ENCODE measurements at places on chromosomes 6 and 20. TPM values are rescaled to one million over a fixed set of nuclear protein-coding genes. Genes with fewer than 3 reads are reported as not detected.

DNA sequence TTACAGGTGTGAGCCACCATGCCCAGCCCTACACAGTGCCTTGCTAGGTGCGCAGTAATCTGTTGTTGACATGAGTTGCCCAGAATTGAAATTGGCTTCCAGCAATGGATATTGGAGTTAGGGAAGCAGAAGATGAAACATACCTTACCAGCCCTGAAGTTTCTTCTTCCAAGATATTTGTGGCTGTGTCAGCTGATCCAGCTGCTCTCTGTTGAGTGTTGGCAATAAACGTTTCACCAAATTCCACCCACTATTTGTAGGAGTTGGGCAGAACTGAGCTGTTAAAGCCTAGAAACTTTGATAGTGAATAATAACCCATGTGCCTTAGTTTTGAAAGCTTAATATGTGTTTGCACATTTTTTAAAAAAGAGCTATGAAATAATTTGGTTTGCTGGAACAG lies 218.2 kb upstream of the SNX9 start:
- no peak for DNase-seq

GRCh38 chr6:153028286-153028685 lies 25.8 kb upstream of the MTRF1L start:
- no peak for DNase-seq

GRCh38 chr6:154923199-154923869 lies 71.8 kb upstream of the TIAM2 start:
- DNase-seq = no peak

DNA sequence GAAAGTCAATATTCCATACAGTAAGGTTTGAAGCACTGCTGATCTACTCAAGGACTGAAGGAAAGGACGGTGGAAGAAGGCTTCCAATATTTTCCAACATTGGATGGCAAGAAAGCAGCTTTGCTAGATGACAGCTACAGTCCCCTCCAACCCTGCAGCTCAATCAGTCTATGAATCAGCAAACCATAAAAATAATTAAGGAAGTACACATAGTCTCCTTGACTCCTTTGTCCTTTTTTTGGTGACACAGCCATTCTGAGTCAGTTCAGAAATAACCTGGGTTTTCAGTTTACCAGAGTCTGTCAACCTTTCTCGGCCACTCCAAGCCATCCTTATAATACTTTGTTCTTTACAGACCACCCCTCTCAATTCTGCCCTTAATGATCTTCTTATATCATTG lies 232.5 kb downstream of the IBTK start:
- DNase-seq = no peak

GRCh38 chr20:23998392-23998791 lies 9.8 kb upstream of the GGTLC1 start:
- no peak for DNase-seq

DNA sequence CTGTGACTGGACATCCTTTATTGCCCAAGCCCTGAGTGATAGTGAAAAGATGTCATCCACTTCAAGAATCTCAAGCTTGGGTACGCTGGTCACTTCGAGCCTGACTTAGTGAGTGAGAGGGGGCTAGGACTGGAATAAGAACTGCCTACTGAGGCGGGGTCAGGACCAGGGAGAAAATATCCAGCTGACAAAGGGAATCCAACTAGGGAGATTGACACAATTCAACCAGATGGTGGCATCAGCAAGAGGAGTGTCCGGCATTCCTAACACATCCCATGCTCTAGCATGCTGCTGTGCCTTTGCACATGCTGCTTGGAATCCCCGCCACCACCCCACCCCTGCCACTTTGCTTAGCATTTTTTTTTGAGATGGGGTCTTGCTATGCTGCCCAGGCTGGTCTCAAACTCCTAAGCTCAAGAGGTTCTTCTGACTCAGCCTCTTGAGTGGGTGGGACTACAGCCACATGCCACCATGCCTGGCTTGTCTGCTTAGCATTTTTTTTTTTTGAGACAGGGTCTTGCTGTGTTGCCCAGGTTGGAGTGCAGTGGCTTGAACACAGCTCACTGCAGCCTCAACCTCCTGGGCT lies 6.5 kb upstream of the CEP250 start:
- no peak for DNase-seq

DNA sequence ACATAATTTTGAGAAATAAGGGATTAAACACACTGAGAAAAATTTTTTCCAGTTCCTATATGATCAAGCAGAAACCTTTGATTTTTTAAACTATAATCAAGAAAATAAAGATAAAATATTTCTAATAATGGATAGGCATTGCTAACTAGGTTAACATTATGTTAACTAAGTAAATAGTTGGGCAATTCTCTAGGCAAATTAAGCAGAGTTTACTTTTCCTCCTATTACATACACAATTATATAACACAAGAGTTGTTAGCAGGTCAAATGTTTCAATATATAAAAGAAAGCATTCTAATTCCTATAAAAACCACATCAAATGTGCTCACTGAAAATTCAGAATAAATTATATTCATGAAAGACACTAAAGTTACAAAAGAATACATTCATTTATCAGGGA lies 191.7 kb downstream of the GMDS start:
- no peak for DNase-seq

GRCh38 chr20:57079031-57080005 lies 187.1 kb downstream of the BMP7 start:
- DNase-seq = no peak

The ALDH8A1 gene
- total RNA-seq = 0.66 TPM

DNA sequence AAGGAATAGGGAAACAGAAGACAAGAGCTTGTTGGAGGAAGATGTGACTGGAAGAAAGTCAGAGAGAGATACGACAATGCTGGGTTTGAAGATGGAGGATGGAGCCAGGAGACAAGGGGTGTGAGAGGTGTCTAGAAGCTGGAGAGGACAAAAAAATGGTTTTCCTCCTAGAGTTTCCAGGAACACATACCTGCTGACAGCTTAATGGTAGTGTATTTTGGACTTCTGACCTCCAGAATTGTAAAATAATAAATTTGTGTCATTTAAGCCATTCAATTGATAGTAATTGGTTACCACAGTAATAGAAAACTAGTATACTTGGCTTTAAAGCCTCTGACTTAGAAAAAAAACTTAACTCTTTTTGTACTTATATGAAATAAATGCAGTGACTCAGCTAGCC lies 3.6 kb downstream of the AIG1 start:
- no peak for DNase-seq

GRCh38 chr6:142822383-142822782 lies 122.6 kb downstream of the HIVEP2 start:
- DNase-seq = no peak

GRCh38 chr6:37496951-37497885 lies 2.5 kb downstream of the CCDC167 start:
- DNase-seq = no peak

- DNase-seq = no peak
Observed at GRCh38 chr6:139010674-139011073, 17.9 kb upstream of the ABRACL start.

DNA sequence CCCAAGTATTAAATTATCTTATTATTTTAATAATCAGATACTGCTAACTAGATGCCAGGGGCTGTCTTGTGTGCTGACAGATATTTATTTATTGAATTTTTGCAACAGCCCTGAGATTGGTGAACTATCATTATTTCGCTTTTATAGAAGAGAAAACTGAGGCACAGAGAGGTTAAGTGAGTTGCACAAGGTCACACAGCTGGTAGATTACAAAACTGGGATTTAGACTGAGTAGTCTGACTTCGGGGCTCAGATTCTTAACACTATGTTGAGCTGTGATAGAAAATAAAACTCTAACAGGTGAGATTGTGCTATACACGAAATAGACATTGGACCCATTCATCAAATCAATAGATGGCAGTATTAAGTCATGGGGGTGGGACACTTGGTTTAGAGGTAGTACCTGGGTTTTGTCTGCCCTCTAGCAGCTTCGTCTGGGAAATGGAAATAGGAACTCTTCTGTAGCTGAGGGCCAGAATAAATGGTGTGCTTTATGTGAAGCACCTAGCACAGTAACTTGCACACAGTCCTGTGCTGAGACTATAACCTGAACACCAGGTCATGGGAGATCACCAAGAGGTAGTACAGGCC lies 113.4 kb downstream of the B3GAT2 start:
- no peak for DNase-seq

The EFCAB8 gene
- total RNA-seq = 0.18 TPM

The VSX1 gene
- not detected for total RNA-seq

GRCh38 chr6:158031381-158032353 lies 50.0 kb downstream of the SYNJ2 start:
- DNase-seq = no peak

GRCh38 chr20:3326779-3327521 lies 80.5 kb downstream of the DNAAF9 start:
- no peak for DNase-seq

The ANGPT4 gene
- total RNA-seq = not detected

- DNase-seq = no peak
Observed at GRCh38 chr6:829656-830055, 136.7 kb upstream of the EXOC2 start.

GRCh38 chr6:13908955-13909381 lies 15.8 kb upstream of the RNF182 start:
- peak; percentile 27 for DNase-seq

The PBOV1 gene
- total RNA-seq = not detected

DNA sequence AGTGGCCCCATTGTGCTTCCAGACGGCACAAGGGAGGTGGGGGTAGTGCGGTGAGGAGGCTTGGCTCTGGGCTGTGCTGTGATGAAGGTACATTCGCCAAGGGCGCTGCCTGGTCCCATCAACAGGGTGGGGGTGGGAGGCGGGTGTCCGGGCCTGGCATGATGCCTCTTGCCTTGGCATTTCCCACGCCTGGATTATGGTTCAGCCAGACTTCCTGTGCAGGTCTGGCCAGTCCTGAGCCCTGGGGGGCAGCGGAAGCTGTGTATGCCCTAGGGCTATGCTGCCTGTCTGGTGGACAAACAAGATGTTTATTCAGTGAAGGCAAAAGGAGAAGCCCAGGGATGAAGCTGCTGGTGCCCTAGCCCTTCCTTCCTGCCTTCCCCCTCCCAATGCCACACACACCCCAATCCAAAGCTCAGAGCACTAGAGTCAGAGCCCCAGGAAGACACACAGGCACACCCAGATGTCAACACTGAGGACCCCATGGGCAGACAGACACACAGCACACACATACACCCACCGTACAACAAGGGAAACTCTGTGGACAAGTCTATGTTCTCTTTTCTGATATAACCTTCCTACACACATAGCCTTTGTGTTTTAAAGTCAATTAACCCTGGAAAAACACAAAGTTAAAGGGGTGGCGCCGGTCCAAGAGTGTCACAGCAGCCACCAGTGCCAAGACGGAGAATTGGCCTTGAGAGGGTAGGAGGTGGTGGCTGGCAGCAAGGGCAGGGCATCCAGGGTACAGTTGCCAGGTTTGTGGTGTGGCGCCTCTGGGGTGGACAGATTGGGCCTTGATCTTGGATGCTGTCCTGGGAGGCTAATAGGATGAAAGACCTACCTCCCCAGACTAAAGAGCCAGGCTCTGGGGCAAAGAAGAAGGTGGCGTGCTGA lies 54.7 kb upstream of the SAYSD1 start:
- no peak for DNase-seq

DNA sequence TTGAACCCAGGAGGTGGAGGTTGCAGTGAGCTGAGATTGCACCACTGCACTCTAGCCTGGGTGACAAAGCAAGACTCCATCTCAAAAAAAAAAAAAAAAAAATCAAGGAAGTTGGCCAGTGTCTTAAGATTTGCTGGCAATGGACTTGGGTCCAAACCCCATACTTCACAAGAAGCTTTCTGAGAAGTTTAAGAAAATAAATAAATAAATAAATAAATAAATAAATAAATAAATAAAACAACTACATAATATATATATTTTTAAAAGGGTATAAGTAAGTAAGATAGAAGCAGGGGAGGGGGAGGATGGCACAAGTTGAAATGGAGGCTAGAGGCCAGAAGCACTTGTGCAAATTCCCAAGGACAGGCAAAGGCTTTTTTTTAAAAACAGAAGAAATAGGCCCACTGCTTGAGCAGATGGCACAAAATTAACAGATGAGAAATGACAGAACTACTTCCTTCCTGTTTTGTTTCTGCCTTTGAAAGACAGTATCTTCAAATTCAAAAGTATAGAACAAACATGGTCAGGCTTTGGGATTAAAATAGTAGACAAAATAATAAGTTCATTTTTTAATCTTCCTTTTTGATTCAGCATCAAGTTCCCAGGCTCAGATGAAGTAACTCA lies 287.7 kb downstream of the ALDH8A1 start:
- DNase-seq = no peak

GRCh38 chr6:47094241-47094925 lies 52.3 kb upstream of the ADGRF1 start:
- DNase-seq = no peak

GRCh38 chr6:158564243-158565121 lies 4.6 kb downstream of the TMEM181 start:
- no peak for DNase-seq

DNA sequence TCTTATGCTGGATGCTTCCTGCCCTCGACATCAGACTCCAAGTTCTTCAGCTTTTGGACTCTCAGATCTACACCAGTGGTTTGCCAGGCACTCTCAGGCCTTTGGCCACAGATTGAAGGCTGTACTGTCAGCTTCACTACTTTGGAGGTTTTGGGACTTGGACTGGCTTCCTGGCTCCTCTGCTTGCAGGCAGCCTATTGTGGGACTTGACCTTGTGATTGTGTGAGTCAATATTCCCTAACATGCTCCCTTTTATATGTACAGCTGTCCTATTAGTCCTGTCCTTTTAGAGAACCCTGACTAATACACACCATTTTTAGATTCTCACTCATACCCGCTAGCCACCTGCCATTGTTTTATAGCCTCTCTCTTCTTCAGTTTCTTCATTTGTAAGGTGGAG lies 382.1 kb upstream of the TSHZ2 start:
- no peak for DNase-seq

DNA sequence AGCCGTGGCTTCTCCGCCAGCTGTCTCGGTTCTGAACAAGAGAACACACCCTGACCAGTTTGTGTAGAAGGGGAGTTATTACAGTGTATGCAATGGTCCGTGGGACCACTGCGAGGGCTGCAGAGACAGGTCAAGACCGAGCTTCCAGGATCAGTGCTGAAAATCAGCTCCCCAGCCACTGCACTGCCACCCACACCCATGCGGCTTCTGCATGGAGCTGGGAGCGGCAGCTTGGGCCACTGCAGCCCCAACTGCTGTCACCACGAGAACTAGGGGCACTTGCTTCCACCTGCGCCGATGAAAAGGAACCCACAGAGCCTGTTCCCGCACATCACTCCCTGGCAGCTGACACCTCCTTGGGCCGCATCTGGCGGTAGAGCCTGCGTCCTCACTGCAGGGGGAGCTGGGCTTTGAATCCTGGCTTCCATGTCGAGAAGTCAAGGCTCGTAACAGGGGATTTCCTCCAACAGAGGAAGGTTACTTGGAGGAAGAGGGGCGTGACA lies 56.2 kb downstream of the TMEM242 start:
- no peak for DNase-seq

The SNRPB gene
- total RNA-seq = 437 TPM

- DNase-seq = no peak
Observed at GRCh38 chr6:15265787-15266186, 19.9 kb downstream of the JARID2 start.

GRCh38 chr20:10674684-10675449 lies 1.1 kb upstream of the JAG1 start:
- DNase-seq = no peak

GRCh38 chr6:95958686-95959085 lies 57.1 kb upstream of the FUT9 start:
- no peak for DNase-seq

- DNase-seq = no peak
Observed at GRCh38 chr6:46510651-46511050, 19.4 kb upstream of the RCAN2 start.
